ENCODE measurements at places on chromosomes 12 and 14.

- DNase-seq, result no peak
Observed at GRCh38 chr12:65511912-65512311, 233.4 kb downstream of the MSRB3 start.

DNA sequence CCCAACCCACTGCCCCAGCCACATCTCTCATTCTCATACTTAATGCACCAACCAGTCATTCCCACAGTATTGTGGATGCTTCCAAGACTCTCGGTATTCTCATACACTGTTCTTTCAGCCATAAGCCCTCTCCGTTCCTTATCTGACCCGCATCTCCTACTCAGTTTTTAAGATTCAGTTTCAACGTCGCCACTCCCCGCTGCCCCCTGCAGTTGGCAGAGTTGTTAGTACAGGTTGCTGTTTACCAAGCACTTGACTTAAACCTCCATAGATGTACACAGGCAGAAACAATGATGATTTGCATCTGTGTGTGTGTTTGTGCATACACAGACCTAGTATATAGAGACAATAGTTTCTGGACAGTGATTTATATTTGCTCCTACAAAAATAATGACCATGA, 40.2 kb downstream of the PAH start:
- no peak for DNase-seq

GRCh38 chr12:3834774-3835173, 38.4 kb downstream of the PARP11 start:
- DNase-seq, result no peak

GRCh38 chr12:124517260-124518050, 50.0 kb downstream of the NCOR2 start:
- DNase-seq, result peak; percentile 75

Measured in frontal cortex (tissue), 4 donors.